Daoy (cell line): ENCODE measurements at places on chromosomes 6 and 20. TPM values are rescaled to one million over a fixed set of nuclear protein-coding genes. Genes with fewer than 3 reads are reported as not detected.

Gene OXT
- total RNA-seq: not detected in 2 replicates

Gene TUBE1
- total RNA-seq: 22.1 and 26.4 TPM in 2 replicates

Gene CRISP3
- total RNA-seq: not detected in 2 replicates

Gene MTFR2
- 10.1 and 26.0 TPM in 2 replicates for total RNA-seq

Gene OR2J3
- total RNA-seq: not detected in 2 replicates

Gene LZTS3
- 1.1 and 3.2 TPM in 2 replicates for total RNA-seq

Gene HLA-DQA1
- total RNA-seq: 0.27 and 0.40 TPM in 2 replicates

Gene MYCT1
- total RNA-seq: 0.06 and 0.15 TPM in 2 replicates

Gene DUSP15
- total RNA-seq: 1.9 and 4.2 TPM in 2 replicates

Gene BTNL2
- total RNA-seq: not detected in 2 replicates

Gene PAK5
- 0.46 TPM in 1 of 2 replicates, not detected in the other for total RNA-seq

Gene ZSCAN9
- total RNA-seq: 17.8 and 21.7 TPM in 2 replicates

Gene COL21A1
- 0.06 TPM in 1 of 2 replicates, not detected in the other for total RNA-seq

Gene RTN4IP1
- 20.1 and 23.3 TPM in 2 replicates for total RNA-seq

Gene CALHM5
- total RNA-seq: 2.7 and 3.2 TPM in 2 replicates

Gene CPNE5
- total RNA-seq: 0.63 TPM in 1 of 2 replicates, not detected in the other

Gene SULF2
- total RNA-seq: 3.7 and 5.7 TPM in 2 replicates

Gene ULBP1
- total RNA-seq: 1.2 and 1.6 TPM in 2 replicates

Gene PBOV1
- total RNA-seq: not detected in 2 replicates

Gene NRSN2
- 19.2 and 19.3 TPM in 2 replicates for total RNA-seq

Gene BPIFB4
- total RNA-seq: not detected in 2 replicates

Gene SIRPD
- not detected in 2 replicates for total RNA-seq

Gene RAB22A
- 12.0 and 13.8 TPM in 2 replicates for total RNA-seq

Gene ADGRB3
- under 0.01 TPM in 1 of 2 replicates, not detected in the other for total RNA-seq

Gene ZNF322
- 19.6 and 23.2 TPM in 2 replicates for total RNA-seq

Gene SPTLC3
- total RNA-seq: 2.1 and 10.0 TPM in 2 replicates

Gene TXLNB
- total RNA-seq: 0.11 TPM in 1 of 2 replicates, not detected in the other

Gene SNAP91
- total RNA-seq: 0.65 and 0.86 TPM in 2 replicates
